ENCODE measurements at places on chromosomes 6 and 20.

DNA sequence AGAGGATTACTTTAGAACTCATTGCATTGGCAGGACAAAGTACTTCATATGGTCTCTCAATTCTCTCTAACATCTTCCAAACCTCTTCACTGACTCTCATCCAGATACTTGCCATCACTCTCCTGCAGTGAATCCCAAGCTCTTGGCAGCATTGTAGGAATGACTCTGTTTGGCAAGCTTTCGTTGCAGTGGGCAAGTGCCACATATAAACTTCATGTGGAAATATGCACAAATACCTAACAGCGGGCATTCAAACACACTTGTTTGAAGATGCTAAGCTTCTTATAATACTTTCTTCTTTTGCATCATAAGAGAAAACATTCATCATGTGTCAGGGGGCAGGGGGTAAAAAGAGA, 86.2 kb upstream of the F13A1 start:
- DNase-seq: no peak

- no peak for DNase-seq
Measured at GRCh38 chr6:143294265-143294860, 156.1 kb downstream of the ADAT2 start.

- no peak for DNase-seq
Measured at GRCh38 chr6:118506071-118506638, 41.9 kb upstream of the PLN start.

DNA sequence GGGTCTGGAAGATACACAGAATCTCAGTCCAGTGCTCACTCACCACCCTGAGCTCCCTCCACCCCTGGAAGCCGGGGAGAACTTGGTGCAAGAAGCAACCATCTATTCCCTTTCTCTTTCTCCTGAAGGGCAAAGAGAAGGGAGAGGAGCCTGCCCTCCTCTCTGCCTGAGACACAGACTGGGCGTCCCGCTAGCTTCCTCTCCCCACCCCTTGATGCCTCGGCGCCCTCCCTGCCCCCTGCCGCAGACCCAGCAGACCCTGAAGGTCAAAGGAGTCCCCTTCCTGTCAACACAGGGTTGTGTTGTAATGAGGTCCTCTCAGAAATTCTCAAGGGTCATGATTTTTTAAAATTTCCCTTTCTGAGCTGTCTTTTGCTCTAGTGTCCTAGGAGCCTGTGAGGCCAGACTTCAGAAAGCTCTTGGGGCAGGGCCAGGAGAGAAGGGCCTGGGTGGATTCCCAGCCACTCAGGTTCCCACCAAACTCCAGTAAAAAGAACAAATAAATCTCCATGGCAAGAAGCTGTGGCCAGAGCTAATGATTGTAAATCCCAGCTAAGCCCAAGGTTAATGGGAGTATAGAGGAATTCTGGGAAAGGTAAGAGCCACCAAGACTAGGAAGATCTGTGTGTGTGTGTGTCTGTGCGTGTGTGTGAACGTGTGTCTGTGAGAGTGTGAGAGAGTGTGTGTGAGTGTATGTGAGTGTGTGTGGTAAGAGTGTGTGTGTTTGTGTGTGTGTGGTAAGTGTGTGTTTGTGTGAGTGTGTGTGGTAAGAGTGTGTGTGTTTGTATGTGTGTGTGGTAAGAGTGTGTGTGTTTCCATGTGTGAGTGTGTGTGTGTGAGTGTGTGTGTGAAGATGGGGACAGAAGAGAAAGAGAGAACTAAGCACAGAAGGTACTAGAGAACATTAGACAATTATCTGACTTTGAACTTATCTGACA, 1.1 kb upstream of the JPH2 start:
- no peak for DNase-seq

Data from non-pigmented ciliary epithelial cell (primary cell).